ENCODE measurements at places on chromosomes 6 and 20.
A peak's percentile ranks its signal among the peaks of the same experiment; 100 is the strongest.

DNA sequence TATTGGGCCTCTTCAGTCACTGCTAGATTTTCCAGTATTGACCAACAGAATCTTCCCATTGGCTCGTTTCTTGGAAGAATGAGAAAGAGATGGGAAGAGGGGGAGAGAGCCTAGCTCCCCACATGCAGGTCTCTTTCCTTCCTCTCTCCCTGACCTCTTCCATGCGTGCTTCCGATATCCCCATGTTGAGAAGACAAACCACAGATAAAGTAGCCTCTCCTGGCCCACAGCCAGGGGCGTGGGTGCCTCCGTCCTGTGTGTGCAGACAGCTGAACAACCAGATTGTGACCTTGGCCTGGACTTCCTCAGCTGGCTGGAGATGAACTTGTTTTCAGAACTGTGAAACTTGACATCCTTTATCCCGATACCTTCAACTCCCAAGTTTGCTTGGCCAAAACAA is 71.0 kb downstream of the EDN3 start:
- no peak overlapping the region for H3K4me3 ChIP-seq
- peaks cover 2% of the 10 kb centered on the region for H3K36me3 ChIP-seq
- no peak overlapping the region for H3K27ac ChIP-seq
- no peaks in the 10 kb centered on the region for H3K4me1 ChIP-seq

GRCh38 chr6:44201638-44202303 is 15.0 kb upstream of the MYMX start:
- peaks cover 2% of the 10 kb centered on the region for H3K36me3 ChIP-seq
- no peak overlapping the region for H3K4me3 ChIP-seq
- no peaks in the 10 kb centered on the region for H3K4me1 ChIP-seq
- H3K27ac ChIP-seq = peak overlapping the region; percentile 51
- DNase-seq = no peak

DNA sequence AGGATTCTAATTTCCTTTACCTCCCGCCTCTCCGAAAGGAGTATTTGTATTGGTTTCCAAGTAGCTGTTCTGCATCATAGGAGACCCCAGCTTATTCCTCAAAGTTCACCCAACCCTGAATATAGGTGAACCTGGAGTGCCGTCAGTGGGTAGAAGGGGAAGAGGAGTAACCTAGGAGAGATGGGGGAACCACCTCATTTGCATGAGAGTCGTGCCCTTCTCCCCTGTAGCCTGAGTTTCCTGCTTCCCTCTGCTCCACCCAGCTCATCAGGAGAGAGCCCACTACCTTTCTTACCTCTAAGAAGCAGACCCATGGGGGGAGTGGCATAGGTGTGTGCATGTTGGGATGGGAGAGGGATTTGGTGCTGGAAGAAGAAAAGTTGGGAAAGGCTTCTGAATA is 17.3 kb upstream of the WFDC2 start:
- peaks cover 3% of the 10 kb centered on the region for H3K4me1 ChIP-seq
- H3K4me3 ChIP-seq = no peak overlapping the region
- no peak overlapping the region for H3K27ac ChIP-seq
- H3K36me3 ChIP-seq = no peaks in the 10 kb centered on the region
- H3K27me3 ChIP-seq = peaks cover 26% of the 10 kb centered on the region
- no peak for DNase-seq

GRCh38 chr20:41260734-41261220 is 56.8 kb downstream of the ZHX3 start:
- H3K4me3 ChIP-seq = no peak overlapping the region
- no peaks in the 10 kb centered on the region for H3K36me3 ChIP-seq
- DNase-seq = no peak
- peaks cover 2% of the 10 kb centered on the region for H3K4me1 ChIP-seq
- H3K27me3 ChIP-seq = no peaks in the 10 kb centered on the region
- no peak overlapping the region for H3K27ac ChIP-seq

DNA sequence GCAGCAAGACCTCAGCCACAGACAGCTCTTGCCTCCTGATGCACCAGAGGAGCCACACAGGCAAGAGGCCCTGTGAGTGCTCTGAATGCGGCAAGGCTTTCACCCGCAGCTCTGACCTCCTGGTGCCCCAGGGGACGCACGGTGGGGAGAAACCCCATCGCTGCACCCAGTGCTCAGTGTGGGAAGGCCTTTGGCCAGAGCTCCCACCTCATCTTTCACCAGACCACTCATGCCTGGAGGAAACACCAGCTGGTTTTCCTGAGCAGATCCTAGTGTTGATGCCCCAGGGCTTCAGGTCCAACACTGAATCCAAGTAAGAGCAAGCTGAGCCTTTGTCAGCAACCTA is 37.0 kb upstream of the XRN2 start:
- H3K27me3 ChIP-seq = peaks cover 34% of the 10 kb centered on the region
- DNase-seq = no peak
- no peaks in the 10 kb centered on the region for H3K4me1 ChIP-seq

DNA sequence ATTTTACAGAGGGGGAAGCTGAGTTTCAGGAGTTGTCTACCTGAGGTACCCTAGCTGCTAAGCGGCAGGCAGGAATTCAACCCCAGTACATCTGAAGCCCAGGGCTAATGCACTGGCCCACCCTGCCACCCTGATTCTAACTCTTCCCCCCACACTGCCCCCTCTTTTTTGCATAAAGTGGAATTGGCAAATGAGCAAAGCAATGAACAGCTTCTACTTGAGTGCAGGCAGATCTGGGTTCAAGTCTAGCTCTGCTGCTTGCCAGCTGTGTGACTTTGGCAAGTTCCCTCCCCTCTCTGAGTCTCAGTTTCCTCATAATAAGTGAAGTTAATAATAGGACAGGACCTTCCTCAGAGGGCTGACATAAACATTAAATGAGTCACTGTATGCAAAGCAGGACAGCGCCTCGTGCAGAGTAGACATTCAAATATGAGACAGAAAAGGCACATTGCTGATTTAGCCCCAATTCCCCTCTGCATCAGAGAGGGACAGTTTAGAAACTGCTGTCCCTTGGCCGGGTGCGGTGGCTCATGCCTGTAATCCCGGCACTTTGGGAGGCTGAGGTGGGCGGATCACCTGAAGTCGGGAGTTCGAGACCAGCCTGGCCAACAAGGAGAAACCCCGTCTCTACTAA is 4.7 kb downstream of the ADA start:
- no peaks in the 10 kb centered on the region for H3K27me3 ChIP-seq
- H3K36me3 ChIP-seq = no peaks in the 10 kb centered on the region
- DNase-seq = no peak
- peak overlapping the region; percentile 79 for H3K4me3 ChIP-seq
- peak overlapping the region; percentile 99 for H3K27ac ChIP-seq

DNA sequence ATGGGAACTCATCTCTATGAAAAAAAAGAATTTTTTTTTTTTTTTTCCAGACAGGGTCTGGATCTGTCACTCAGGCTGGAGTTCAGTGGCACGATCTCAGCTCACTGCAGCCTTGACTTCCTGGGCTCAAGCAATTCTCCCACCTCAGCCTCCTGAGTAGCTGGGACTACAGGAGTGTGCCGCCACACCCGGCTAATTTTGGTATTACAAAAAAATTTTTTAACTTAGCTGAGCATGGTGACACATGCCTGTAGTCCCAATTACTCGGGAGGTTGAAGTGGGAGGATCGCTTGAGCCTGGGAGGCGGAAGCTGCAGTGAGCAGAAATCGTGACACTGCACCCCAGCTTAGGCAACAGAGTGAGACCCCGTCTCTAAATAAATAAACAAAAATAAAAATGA is 7.5 kb downstream of the DEF6 start:
- H3K4me1 ChIP-seq = peaks cover 62% of the 10 kb centered on the region
- peaks cover 16% of the 10 kb centered on the region for H3K36me3 ChIP-seq
- H3K27ac ChIP-seq = peak overlapping the region; percentile 98

Measured in T-helper 17 cell (primary cell).